Stimulated activated CD4-positive, alpha-beta T cell treated with anti-CD3 and anti-CD28 coated beads, Interleukin-12 subunit alpha, Interleukin-12 subunit beta, amount 100 ng/mL, for 4 hours (primary cell): ENCODE measurements at places on chromosomes 7 and 10.

DNA sequence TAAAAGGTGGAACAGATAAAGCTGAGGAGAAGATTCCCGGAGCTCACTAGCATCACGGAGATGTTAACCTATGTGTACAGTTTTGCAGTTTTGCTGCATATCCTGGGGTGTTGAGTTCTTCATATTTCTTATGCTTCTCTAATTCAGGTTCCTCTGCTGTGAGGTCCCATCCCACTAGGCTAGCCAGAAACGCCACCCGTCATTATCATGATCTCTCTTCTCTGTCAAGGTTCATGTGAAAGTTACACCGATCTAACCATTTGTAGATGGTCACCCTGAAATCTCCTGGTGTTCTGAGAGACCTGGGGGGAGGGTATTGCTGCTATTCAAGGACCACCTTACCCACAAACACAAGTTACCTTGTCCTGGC lies 136.3 kb downstream of the CCDC71L start:
- no peak for DNase-seq

GRCh38 chr10:124701881-124702656 lies 42.1 kb downstream of the FAM53B start:
- DNase-seq: peak; percentile 42

DNA sequence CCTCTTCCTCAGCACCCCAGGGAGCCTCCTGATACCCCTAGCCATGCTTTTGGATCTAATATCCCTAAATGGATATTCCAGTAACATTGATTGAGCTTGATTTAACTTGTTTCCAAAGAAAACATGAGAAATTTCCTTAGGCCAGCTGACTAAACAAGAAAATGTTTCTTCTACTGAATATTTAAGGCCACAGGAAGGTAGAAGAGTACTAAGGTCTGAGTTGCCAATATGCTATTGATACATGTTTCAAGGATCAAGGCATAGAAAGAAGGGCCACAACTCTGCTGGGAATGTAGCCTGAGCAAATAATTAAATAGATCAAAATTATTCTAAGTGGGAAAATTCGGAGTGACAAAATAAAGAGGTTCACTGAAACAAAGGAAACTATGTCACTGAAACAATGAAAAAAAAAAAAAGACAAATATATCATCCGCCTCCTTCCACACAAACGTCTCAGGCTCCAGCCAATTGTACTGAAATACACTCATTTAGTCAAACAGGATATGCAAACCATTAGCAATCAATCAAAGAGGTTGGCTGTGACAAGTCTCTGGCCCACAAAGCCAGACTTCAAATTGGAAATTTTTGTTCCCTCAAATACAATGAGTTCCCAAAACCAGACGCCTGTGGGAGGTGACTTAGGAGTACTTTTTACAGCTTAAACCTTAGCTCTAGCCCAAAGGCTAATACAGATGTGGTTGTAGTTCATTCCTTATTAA lies 396.2 kb downstream of the HTR7 start:
- DNase-seq: no peak

- no peak for DNase-seq
Observed at GRCh38 chr7:98562381-98562823, 54.7 kb upstream of the NPTX2 start.

- no peak for DNase-seq
Observed at GRCh38 chr7:157149317-157149716, 10.6 kb downstream of the UBE3C start.

DNA sequence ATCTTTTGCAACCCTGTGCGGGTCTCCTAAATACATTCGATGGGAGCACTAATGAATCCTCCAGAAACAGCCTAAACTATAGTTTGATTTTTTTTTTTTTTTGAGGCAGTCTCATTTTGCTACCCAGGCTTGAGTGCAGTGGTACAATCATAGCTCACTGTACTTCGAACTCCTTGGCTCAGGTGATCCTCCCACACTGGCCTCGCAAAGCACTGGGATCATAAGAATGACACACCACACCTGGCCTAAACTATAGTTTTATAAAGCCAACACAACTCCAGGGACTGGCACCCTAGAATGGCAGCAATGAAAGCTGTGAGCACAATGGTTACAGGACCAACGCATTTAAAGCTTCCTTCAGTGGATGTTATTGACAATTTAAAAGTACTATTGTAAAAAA lies 14.5 kb upstream of the JMJD1C start:
- DNase-seq: no peak

GRCh38 chr10:17056781-17057428 lies 72.7 kb downstream of the CUBN start:
- DNase-seq: no peak

GRCh38 chr7:124796771-124797170 lies 31.2 kb upstream of the GPR37 start:
- DNase-seq: no peak

DNA sequence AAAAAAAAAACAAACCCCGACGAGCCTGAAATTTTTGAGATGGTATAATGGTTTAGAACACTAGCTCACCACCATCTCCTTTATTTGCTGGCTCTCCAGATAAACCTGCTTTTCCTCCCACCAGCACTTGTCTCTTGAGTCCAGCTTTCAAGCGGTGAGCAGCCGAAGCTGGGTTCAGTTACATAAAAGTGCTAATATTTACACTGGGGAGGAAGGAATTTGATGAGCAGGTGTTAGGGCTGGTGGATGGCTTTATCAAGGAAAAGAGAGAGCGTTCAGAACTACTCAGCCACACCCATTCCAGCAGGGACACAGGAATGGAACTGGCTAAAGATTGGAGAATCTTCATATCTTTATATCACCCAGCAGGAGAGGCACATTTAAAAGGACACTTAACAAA lies 6.6 kb upstream of the CALML3 start:
- no peak for DNase-seq

DNA sequence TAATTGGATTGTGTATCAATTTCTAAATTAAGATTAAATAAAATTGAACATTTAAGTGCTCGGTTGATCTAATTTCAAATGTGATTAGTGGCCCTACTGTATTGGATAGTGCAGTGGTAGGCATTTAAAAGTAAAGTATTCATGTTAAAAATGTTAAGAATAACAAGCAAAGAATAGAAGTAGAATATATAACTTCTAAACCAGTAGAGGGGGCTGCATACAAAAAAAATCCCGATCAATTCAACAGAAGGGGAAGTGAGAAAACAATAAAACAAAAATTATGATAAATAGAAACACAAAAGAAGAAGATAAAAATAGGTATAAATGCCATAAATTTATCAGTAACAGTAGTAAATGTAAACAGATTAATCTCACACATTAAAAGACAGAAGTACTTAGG lies 24.9 kb upstream of the WDFY4 start:
- no peak for DNase-seq

DNA sequence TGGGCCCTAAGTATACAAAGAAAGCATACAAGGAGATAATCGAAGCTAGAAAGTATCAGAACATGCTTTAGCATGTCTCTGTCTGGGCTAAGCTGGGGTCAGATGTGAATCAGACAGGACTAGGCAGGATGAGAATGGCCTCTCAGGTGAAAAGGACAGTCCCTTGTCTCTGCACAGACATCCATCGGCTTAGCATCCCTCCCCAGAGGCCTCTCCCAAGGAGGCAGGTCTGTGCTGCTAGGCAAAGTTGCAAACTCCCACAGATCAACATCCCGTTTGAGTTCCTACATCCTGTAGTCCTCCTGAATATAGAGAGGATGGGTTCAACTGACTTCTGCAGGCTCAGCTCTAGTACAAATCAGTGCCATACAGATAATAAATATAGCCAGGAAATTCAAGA lies 24.5 kb downstream of the CHST15 start:
- no peak for DNase-seq

GRCh38 chr7:77382532-77382931 lies 33.6 kb downstream of the GSAP start:
- no peak for DNase-seq

GRCh38 chr7:147282204-147282603 lies 1165.6 kb downstream of the CNTNAP2 start:
- DNase-seq: no peak

- no peak for DNase-seq
Observed at GRCh38 chr10:50605269-50605950, 18.3 kb downstream of the SGMS1 start.

DNA sequence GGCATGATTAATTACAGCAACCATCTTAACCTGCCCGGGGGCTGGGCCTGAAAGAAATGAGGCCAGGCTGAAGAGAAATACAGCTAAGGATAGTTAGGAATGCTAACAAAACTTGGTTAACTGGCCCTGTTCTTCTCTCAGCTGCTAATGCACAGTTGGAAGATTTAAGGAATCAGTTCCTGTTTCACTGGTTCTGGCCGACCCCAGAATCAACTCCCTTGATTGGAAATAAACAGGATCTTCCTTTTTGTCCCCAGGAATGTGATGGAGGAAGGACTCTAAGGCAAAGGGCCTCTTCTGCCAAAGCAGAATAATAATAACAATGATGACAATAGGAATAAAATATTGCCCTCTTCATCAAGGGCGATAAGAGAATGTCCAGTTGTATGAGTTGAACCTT lies 3.5 kb upstream of the LRMDA start:
- no peak for DNase-seq

DNA sequence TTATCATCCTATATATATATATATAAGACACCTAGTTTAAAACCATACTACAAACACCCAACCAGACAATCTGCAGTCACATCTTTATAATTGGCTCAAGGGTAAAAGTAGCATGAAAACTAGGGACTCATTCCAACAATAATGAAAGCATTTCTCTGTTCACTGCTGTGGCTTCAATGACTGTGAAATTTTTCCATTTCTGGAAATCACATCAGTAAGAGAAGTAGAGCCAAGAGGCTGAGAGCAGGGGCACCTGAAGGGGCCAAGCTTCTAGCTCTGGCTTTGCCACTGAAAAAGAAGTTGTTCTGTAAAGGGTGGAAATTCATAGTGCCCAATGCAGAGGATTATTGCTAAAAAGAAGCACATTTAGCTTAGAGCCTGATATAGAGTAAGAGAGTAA lies 158.6 kb upstream of the GLI3 start:
- no peak for DNase-seq

GRCh38 chr10:80204677-80205476 lies 460 bp downstream of the ANXA11 start:
- DNase-seq: peak; percentile 30

DNA sequence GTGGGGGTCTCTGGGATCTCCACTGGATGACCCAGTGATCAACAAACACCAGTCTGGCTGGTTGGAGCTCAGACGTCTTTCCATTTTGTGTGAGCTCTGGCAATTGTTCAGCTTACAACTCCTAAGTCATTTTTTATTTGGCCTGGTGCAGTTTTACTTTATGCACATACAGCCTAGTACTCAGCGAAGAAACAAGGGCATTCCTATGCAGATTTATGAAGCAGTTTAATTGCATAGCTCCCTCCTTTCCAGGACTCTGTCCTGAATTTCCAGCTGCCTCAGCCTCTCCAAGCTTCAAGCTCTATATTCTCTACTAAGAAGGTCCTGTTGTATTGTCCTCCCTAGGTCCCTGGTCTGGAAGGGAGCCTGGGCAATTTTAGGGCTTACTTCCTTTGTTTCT lies 145.6 kb upstream of the GALNT17 start:
- DNase-seq: no peak

- DNase-seq: no peak
Observed at GRCh38 chr7:141354251-141354650, 197.0 kb upstream of the AGK start.

DNA sequence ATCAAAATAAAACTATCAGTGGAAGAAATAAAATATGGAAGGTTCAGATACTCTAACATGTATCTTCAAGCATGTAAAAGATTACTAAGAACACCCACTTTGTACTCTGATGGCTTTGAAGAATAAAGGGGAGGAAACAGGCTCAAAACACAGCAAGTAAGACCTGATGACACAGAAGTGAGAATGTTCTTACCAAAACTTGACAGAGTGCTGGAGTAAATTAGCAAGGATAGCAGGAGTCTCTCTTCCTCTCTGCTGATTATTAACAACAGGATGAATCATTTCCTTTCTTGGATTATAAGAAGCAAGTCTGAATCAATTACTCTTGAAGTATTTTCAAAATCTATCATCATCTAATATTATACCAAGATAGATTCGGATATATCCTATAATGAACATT lies 47.5 kb downstream of the GLI3 start:
- no peak for DNase-seq

- DNase-seq: no peak
Observed at GRCh38 chr10:6499974-6500373, 80.1 kb downstream of the PRKCQ start.

GRCh38 chr10:116540814-116541213 lies 4.9 kb upstream of the PNLIP start:
- DNase-seq: no peak

DNA sequence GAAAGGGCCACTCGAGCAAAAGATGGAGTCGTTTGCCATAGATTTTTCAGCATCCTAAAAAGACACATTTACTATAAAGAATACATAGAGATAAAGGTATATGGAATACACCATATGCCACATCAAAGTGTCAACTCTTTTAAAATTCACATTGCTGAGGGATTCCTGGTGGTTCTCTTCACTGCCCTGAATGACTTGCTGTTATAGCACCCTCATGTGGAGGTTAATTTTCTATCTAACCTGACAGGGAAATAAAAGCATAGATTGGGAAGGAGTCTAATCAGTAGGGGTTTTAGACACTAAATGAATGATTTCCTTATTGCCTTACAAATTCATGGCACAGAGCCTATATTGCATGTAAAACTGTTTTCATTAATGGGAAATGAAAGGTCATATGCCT lies 25.9 kb downstream of the DNAH11 start:
- DNase-seq: no peak

- no peak for DNase-seq
Observed at GRCh38 chr10:76270464-76270863, 839.0 kb downstream of the LRMDA start.

- no peak for DNase-seq
Observed at GRCh38 chr10:61974601-61975390, 73.3 kb downstream of the ARID5B start.

- DNase-seq: no peak
Observed at GRCh38 chr7:81206217-81206616, 287.4 kb upstream of the SEMA3C start.

DNA sequence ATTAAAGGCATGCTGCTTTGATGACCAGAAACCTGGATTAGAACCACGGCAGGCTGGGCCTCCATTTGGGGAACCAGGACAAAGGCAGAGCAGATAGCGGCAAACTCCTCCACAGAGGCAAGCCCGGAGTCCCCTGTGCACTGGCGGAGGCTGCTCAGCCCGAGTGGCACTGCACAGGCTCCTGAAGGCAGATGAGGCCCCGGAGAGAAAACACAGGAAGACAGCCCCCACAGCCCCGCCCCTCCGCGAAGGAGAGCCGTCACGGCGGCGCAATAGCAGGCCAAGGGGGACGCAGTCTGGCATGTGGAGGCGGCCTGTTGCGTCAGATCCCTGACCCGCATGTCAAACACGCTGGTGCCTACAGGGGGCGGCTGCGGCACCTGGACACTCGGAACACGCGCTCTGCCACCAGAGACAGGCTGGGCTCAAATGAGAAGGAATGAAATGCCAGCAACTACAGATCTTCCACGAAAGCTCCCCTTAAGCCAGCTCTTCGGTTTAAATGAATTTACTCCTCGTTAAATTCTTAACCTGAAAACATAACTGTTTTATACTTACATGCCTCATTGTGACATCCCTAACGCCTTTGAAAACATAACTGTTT lies 128.5 kb downstream of the MAD1L1 start:
- peak; percentile 72 for DNase-seq
